ENCODE measurements at places on chromosomes 6 and 20.

DNA sequence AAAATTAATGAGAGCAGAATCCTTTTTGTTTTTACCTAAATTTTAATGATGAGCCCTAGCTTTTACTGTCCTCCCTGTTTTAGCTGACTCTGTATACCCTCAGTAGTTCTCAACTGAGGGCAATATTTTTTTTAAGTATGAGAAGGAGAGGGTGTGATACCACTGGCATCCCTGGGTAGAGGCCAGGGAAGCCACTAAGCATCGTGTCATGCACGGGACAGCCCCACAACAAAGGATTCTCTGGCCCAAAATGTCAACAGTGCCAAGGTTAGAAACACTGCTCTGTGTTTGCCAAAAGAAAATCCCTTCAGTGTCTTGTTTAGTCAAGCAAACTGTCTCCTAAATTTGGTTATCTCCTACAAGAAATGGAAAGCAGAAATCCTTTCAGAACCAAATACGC, 210.4 kb downstream of the KCNQ5 start:
- DNase-seq: no peak

- DNase-seq: no peak
Measured at GRCh38 chr6:13689511-13690256, 22.0 kb downstream of the RANBP9 start.

- no peak for DNase-seq
Measured at GRCh38 chr6:34589140-34589539, 33.0 kb upstream of the SPDEF start.

DNA sequence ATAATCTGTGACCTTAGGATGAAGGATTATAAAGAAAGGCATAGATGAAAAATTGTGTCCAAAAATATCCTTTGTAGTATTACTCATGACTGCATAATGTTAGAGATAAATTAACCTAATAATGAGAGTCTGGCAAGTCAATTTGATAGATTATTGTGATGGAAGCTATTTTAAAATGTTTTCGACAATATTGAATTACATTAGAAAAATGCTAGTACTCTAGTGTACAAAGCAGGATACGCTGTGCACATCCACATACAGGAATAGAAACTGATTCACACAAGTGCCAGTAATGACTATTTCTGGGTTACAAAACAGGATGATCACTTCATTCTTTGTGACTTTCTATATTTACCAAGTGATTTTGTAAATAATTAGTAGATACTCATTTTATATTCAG, 3.3 kb downstream of the SLC17A2 start:
- no peak for DNase-seq
